ENCODE measurements at places on chromosomes 7 and 10.
A peak's percentile ranks its signal among the peaks of the same experiment; 100 is the strongest.

DNA sequence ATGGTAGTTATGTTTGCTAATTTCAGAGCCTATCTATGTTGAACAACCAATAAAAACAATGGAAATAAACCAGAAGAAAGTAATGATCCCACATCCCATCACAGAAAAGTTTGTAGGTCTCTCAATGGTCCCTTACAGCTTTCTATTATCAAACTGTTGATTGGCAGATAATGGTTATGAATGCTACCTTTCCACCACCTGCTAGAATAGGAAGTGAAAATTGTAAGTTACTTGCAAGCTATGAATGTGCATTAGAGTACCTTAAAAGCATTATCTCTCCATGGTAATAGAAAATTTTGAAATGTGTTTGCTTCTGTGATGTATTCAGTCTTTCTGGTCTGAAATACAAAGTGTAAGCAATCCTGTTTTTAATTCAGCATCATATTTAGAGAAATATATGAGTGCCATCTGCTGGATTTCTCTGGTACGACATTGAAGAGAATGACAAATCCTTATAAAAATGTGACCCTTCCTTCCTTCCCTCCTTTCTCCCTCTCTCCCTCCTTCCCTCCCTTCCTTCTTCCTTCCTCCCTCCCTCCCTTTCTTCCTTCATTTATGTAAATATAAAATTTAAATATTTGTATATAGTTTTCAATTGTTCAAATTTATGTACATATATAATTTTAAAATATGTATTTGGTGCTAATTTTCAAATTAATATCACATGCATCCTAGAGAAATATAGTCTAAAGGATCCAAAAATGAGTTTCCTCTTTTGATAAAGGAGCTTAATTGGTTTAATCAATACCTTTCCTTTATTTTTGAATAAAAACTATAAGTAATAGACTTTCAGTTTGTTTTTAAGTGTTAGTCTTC is 41.4 kb upstream of the PNLIPRP3 start:
- DNase-seq: no peak

- no peak for DNase-seq
Measured at GRCh38 chr10:24854256-24854655, 98.2 kb downstream of the PRTFDC1 start.

DNA sequence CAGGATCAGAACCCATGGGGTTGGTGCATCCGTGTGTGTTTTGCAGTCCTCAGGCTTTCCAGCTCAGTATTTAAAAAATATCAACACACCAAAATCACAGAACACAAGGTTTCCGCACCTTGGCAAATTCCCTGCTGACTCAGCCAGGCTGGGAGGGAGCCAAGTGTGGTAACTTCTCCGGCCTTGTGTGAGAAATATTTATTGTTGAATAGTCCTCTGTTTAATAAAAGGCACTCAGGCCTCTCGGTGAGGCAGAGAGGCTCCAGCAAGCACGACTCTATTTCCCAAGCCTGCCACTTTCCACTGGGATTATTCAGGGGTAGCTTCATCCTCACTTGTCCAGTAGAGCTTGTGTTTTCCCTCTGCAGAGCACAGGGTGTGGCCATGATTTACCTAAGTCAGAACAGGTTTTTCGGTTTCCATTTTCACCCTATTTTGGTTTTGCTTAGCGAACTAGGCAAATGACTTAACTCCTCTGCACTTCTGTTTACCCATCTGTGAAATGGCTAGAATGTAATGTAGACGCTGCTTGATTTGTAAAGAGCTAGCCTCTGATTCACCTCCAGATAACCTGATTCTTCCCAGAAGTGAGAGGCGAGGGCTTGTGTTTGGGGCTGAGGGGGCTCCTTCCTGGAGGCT is 13.0 kb upstream of the CHST15 start:
- no peak for DNase-seq

DNA sequence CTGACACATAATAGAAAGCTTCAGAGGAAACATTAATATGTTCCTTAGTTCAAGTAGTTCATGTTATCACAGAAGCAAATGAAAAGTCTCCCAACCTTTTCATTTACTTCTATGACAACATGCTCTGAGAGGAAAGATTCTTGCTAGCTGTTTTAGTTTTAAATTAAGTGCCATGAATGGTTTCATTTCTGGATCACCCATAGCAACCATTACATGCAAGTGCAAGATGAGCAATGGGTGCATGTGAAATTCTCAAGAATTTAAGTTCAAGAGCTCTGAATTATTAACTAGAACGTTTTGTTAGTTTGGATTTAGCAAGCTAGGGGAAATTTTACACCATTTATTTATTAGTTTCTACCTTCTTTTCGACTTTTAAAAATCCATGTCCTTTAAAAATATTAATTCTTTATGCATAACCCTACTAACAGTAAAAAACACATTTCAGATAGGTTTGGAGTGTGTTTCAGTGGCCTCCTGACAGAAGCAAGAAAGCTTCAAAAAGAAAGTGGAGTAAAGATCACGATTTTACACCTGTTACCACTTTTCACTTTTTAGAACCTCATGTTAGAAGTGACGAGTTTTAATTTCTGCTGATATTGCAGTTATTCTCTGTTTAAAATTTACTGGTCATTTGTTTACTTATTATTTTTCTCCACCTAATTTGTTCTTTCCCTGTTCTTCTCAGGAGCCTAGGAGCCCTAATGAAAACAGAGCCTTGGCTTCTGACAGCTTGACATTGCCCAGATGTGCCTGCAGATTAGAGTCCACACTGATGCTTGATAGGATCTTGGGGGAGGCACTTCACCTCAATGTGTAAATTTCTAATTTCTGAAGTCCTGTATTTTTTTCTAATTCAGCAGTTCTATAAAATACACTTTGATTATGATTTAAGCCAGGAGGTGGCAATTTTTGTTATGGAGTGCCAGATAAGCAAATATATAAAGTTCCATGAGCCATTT is 995.3 kb upstream of the PHF14 start:
- DNase-seq: no peak

- no peak for DNase-seq
Measured at GRCh38 chr10:131134651-131135050, 176.9 kb downstream of the TCERG1L start.

DNA sequence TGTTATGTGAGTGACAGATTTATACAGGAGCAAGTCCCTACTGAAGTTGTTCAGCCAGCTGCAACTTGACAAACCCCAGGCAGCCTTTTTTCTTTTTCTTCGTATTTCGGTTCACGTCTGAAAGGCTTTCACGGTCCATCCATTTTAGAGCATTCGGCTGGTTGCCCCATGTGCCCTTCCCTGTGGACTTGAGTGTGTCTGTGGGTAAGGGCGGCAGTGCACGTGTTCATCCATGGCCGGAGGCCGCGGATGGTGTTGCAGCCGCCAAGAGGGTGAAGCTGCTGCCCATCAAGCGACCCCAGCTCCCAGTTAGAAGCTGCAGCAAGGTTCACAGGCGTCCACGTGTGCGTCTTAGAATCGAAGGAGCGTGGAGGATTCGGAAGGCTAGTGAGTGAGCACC is 35.9 kb downstream of the PPP2R2D start:
- DNase-seq: no peak

- DNase-seq: no peak
Measured at GRCh38 chr10:15374156-15374555, 3.1 kb upstream of the FAM171A1 start.

- no peak for DNase-seq
Measured at GRCh38 chr7:49187543-49188268, 263.4 kb downstream of the CDC14C start.

GRCh38 chr10:60374836-60375235 is 14.8 kb downstream of the ANK3 start:
- no peak for DNase-seq

DNA sequence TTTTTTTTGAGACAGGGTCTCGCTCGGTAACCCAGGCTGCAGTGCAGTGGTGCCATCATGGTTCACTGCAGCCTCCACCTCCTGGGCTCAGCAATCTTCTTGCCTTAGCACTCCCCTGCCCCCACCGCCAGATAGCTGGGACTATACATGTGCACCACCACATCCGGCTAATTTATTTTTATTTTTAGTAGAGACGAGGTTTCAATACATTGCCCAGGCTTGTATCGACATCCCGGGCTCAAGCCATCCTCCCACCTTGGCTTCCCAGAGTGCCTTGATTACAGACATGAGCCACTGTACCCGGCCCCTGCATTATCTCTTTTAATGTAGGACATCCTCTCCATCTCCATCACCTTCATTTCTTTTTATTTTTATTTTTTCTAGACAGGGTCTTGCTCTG is 213.3 kb downstream of the CUX1 start:
- no peak for DNase-seq

DNA sequence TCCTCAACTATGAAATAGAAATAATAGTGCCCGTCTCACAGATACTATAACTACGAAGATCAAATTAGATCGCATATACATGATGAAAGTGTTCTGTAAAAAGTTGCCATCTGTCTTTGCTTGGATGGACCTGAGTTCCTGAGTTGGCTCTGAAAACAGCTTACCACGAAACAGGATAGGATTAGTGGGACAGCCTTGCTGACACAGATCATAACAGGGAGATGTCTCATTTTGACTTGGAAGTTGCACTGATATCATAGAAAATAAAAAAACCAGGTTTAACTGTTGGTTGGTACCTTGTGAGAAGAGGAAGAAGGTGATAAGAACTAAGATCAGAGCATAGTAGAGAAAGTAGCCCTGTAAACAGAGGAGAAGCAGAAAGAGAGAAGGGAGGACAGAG is 79.3 kb upstream of the AGBL3 start:
- DNase-seq: no peak

DNA sequence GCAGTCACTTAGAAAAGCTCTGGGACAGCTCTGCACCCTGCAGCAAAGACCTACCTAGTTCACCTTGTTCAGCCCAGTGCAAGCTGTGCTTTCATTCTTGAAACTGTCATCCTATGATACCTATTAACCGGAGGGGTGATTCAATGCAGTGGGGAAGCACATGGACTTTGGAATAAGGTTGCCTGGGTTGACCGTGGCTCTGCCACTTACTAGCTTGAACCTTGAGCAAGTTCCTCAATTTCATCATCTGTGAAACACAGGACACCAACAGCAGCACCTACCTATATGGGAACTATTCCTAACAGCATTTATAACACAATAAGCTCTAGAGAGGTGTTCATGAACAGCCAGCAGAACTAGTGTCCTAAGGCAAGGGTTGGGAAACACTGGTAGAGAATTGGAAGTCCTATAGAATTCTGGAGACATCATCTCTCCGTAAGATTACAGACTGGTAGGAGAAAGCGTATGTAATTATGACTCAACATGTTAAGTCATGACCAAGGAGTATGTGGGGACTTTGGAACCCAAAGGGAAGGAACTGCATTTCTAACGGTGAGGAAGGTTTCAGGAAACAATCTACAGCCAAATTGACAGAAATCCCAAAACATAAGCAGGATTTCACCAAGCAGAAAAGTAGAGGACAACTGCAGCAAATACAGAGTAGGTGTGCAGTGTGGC is 270.0 kb downstream of the USP6NL start:
- no peak for DNase-seq

GRCh38 chr10:80196270-80196949 is 8.9 kb downstream of the ANXA11 start:
- DNase-seq: peak; percentile 66

GRCh38 chr7:107972075-107972482 is 30.9 kb downstream of the LAMB1 start:
- DNase-seq: no peak

GRCh38 chr7:43078794-43079193 is 33.7 kb upstream of the HECW1 start:
- no peak for DNase-seq

GRCh38 chr10:14823966-14824365 is 13.9 kb downstream of the CDNF start:
- DNase-seq: no peak

DNA sequence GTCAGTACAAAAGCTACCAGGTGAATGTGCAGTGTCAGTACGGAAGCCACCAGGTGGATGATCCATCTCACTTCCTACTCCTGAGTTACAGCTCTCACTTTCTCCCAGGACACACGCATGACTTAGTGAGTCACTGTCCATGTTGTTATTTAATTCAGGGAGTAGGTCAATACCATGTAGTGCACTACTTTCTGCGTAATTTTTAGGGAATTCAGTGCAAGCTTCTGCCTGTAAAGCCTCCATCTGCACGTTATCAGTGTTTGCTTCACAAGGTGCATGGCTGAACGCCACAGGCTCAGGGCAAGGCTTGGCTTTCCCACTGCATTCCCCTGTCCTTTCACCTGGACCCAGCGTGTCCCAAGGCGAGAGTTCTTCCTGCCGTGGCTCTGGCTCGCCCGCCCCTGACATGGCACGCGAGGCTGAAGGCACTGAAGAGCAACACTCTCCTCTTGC is 59.5 kb downstream of the LARP4B start:
- DNase-seq: no peak

- no peak for DNase-seq
Measured at GRCh38 chr7:91569728-91570457, 305.7 kb downstream of the FZD1 start.

- no peak for DNase-seq
Measured at GRCh38 chr7:11491811-11492210, 340.2 kb downstream of the THSD7A start.

- DNase-seq: no peak
Measured at GRCh38 chr10:71289421-71290130, 29.5 kb upstream of the SLC29A3 start.

DNA sequence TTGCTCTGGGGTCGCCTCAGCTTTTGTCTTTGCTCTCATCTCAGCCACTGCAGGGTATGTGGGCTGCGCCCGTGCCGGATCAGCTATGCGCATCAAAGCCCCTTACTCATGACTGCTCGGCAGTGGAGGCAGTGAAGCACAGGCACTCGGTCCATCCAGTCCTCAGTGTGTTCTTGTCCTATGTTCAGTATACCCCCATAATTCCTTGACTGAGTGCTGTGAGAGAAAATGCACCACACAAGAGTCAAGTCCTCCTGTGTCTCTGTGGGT is 27.4 kb downstream of the EPDR1 start:
- no peak for DNase-seq

GRCh38 chr10:86178401-86179152 is 188.0 kb downstream of the GRID1 start:
- DNase-seq: no peak

- DNase-seq: peak; percentile 24
Measured at GRCh38 chr7:129535896-129536295, 33.6 kb downstream of the SMKR1 start.

Measured in effector memory CD8-positive, alpha-beta T cell (primary cell).